ENCODE measurements at places on chromosomes 4 and X.

- DNase-seq: no peak
Measured at GRCh38 chr4:95929448-95930064, 89.7 kb downstream of the PDHA2 start.

DNA sequence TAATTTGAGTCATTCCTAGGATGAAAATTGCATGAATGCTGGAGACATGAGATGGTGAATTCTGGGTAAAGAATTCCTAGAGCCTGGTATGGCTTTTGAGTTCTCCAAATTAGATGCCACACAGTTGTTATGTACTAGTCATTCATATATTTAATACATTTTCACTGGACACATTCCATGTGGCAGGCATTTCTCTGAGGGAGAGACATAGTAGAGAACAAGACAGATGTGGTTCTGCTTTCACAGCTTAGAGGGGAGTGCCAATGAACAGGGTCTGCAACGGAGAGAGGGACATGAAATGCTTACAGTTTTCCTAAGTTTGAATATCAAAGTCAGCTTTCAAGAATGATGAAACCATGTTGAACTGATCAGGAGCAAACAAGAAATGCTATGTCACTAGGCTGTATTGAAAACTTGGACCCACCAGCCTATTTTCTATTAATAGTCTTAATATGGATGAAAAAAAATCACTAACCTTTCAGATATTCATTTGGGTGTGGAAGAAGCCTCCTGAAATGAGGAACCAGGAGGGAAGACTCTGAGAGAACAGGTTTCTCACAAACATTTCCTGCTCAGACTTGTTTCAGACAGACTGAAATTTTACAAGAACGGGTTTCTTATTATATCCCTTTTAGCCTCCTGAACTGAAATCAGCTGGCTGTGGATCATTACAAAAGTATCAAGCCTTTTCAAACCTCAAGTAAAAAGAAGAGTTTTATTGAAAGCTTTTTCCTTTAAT, 276.0 kb upstream of the TET2 start:
- no peak for DNase-seq

DNA sequence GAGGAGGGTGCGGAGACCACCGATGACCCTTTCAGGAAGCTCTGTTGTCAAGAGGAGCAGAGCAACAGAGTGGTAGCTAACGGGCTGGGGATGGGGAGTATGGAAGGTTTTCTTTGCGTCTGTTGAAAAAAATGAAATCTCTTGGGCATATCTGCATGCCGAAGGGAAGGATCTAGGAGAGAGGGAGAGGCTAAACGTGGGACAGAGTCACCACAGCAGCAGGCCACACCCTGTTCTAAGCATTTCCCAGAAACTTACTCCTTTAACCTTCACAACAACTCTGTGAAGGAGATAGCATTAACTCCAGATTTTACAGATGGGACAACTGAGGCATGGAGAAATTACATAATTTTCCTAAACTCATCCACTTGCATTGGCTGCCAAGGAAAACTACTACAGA, 71.8 kb upstream of the EXOC1L start:
- no peak for DNase-seq

DNA sequence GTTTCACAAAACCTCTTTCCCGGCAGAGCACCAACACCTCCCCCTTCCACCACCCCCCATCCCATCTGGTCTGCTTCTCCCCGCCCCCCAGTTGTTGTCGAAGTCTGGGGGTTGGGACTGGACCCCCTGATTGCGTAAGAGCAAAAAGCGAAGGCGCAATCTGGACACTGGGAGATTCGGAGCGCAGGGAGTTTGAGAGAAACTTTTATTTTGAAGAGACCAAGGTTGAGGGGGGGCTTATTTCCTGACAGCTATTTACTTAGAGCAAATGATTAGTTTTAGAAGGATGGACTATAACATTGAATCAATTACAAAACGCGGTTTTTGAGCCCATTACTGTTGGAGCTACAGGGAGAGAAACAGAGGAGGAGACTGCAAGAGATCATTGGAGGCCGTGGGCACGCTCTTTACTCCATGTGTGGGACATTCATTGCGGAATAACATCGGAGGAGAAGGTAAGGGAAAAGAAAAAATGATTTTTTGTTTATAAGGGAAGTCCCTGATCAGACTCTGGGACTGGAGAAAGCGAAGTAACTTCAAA, at the start of gene PDGFRA:
TSS of gene PDGFRA (plus strand) at position 333 of the 541 bp plus-strand sequence. CDS start 29,476 bp downstream, outside the sequence.
- no peak for DNase-seq

Data from stimulated activated CD4-positive, alpha-beta T cell treated with anti-CD3 and anti-CD28 coated beads, Interleukin-2, amount 100 ng/mL, for 24 hours (primary cell).